T-helper 2 cell treated with Interferon-gamma antibody and Interleukin-4, amounts not matched to agents 5 μg/mL and 100 μg/mL, for 36 hours (primary cell): ENCODE measurements at places on chromosomes 12 and 14.

GRCh38 chr14:100547633-100548294 is 39.5 kb downstream of the BEGAIN start:
- peak; percentile 14 for DNase-seq

GRCh38 chr12:42238240-42239140 is at the start of gene YAF2:
Gene YAF2, minus strand, starts transcription at chr12:42238248. Its CDS starts 68 bp downstream, at chr12:42238180.
- peak; percentile 90 for DNase-seq

DNA sequence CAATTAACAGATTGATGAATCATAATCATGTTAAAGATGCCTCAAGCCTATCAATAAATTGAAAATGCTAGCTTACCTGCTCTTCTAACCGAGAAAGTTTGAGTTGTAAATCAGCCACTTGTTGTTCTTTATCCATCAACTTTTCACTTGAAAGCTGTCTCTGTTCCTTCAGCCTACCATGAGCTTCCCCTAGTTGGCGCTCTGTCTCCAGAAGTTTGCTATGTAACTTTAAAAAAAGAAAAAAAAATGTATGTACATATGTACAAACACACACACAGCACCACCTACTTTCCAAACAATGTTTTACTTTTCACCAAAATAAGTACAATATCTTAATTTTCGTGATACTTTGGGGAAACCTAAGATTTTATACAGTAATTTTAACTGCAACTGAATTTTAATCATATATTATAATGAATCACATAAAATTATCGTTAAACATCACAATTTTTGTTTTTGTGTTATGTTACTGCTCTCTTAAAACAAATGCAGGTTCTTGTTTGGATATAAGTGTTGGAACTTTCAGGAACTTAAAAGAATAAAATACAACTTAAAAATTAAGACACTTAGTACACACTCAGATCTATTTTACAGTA is 101.2 kb downstream of the EEA1 start:
- DNase-seq: no peak

DNA sequence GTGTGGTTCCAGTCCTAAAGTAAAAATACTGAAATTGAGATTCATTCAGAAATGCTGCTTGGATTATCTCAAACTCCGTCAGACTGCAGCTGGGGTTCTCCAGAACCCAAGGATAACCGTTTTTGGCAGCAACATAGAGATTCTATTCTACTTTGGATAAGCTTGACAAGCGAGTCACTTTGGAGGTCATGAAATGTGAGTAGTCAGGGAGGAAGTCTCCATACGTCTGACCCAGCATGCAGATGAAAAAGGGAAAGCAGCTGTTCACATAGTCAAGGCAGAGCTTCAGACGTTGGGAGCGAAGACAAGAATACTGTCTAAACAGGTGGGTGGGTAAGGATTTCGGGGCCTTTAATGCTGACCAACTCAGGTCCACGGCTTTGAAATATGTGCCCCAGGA is 14.9 kb upstream of the HSP90B1 start:
- no peak for DNase-seq

- DNase-seq: peak; percentile 54
These were observed 13.1 kb upstream of the CHD4 start for GRCh38 chr12:6620137-6620884.

DNA sequence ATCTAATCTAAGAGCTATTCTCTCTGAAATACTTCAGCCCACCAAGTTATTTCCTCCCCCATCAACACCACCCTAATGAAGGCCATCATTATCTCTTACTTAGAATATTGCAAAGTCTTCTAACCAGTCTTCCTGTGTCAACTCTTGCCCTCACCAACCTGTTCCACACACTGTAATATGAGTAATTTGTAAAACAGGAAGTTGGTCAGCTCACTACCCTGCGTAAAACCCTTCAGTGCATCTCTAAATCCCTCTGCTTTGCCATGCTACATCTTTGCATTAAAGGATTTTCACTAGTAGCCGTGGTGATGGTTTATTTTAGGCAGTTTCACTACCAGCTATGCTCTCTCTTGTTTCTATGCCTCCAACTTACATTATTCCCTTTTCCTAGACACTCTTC is 70.0 kb downstream of the KIF21A start:
- peak; percentile 36 for DNase-seq

DNA sequence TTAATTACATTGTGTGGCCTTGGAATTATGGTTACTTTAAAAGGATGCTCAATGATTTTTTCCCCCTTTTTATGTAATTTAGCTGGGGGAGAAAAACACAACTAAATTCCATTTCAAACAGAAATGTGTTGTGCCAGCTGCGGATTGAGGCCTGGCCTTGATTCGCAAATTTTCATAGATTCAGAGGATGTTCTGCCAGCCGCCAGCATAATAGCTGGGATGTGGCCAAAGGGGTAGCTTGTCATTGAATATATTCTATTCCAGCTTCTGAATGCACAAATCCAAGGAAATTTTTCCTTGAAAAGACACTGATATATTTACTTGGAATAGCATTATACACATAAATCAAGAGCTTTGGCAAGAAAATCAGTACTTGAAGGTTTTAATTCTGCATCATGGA is 43.7 kb downstream of the TRHDE start:
- DNase-seq: no peak

DNA sequence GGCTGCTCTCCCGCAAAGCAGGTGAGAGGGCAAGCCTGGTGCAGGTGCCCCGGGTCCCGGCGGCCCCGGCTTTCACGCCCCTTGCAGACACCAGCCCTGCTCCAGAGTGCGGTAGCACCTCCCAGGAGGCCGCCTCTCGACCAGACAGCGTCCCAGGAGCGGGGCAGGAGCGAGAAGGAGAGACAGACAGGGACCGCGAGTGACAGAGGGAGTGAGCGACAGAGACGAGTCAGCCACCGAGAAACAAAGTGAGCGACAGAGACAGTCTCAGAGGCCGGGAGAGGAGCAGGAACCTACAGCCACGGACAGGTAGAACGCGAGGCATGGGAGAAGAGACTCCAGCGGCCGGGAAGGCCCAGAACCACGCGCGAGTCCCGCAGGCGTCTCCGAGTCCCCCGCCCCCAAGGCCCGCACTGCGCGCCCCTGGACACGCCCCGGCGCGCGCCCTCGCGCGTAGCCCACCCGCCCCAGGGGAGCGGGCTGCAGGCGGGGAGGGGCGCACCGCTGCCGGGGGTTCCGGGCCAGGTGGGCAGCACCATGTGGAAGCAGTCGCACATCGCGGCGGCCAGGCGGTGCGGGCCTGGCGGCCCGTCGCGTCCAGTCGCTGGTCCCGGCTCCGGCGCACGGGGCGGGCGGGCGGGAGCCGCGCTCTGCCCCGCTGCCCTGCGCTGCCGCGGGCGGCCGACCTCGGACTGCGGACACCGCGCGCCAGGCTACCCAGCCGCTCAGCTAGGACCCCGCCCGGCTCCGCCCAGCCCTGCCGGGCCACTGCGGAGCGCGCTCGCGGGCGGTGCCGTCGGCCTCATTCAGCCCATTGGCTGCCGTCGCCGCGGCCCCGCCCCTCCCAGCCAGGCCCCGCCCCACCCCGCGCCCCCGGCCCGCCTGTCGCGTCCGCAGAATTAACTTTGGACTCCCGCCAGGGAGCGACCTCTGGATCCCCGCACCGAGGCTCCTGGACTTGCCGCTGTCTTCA is at the start of gene AHNAK2:
TSS of gene AHNAK2 (minus strand) at position 694 of the 973 bp plus-strand sequence. CDS start at position 557, 137 bp downstream.
- peak; percentile 72 for DNase-seq

- DNase-seq: no peak
These were observed 948.2 kb downstream of the GALC start for GRCh38 chr14:87044807-87045206.

DNA sequence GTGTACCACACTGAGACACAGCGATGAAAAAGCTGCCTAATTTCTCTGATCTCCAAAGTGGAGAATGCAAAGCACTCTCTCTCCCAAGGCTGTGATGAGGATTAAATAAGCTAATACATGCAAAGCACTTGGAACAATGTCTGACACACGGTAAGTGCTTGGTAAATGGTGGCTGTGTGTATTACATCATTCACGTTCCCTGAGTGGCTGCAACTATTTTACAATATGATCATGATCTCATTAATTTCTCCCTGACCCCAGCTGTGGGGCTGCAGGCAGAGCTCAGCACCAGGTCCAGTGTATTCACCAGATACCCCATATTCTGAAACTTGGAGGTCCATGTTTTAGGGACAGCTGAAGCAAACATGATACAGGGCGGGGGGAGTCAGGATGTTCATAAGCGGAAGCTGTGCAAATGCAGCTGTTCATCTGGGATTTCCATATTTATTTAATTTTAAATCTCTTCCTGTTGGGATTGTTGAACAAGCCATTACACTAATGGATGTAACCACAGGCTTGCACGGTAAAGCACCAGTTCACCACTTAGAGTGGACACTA is 106.4 kb downstream of the CCDC60 start:
- no peak for DNase-seq

DNA sequence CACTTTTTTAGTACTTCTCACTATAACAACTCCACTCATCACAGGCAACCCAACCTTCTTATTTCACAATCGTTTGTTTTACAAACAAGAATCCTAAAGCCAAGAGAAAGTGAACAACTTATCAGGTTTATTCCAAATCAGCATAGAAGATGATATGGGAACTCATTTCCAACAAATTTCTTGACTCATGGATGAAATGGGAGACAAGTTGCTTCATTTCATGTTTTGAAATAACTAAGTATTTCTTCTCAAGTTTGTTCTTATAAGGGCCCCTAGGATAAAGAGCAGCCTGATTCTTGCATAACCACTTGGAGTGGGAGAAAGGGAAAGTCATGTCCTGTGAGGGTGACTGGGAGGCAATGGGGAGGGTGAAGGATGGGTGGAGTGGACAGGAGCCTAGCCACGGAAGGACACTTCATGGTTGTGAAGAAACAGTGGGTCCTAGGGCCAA is 168.3 kb downstream of the DUSP6 start:
- DNase-seq: no peak

DNA sequence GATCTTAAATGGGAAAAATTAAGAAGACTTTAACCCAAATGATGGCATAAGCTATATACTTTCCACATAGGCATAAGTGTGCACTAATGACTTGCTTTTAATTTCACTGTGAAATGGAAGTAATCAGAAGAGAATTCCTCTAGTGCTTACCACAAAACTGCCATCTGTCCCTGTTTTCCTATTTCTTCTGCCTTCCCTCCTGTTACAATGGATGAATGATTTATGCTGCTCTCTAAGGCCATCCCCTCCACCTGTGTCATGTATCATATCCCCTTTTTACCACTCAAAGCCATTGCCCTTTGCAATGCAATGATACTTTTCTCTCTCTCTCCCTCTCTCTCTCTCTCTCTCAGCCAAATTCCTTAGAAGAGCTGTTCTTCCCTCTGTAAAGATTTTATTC is 109.1 kb downstream of the C12orf50 start:
- DNase-seq: no peak

DNA sequence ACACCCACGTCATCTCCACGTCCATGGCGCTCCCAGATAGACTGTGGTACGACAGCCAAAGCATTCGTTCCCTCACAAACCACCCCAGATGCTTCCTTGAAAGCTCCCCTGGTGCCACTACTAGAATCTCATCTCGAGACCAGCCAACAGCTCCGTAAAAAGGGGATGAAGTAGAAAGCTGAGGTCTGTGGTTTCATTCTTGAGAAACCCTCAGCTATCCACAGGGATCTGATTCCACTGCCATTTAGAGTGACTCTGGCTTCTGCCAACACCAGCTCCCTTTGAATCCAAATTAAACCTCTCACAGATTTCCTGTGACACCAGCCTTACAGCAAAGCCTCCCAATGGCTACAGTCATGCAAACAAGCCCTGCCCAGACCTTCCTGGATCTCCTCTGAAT is 18.5 kb upstream of the FOXN3 start:
- no peak for DNase-seq

GRCh38 chr14:93249128-93249831 is 42.2 kb downstream of the UBR7 start:
- DNase-seq: no peak

DNA sequence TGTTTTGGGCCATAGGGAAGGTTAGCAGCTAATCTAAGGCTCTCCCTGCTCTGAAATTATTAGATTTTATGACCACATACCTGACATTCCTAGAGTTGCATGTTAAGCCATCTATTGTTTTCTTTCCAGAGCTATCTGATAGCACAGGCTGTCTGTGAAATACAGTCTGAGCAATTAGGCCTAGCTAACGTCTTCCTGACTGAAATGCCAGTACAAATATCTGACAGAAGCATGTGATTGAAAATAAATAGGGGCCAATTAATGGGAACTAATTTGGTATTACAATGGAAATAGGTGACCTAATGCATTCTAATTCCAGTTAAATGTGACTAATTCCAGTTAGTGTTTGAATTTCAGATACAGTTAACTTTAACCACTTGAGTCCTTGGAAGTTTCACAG is 115.2 kb downstream of the C12orf75 start:
- no peak for DNase-seq

- DNase-seq: no peak
These were observed 23.3 kb upstream of the MYF6 start for GRCh38 chr12:80684077-80684495.

DNA sequence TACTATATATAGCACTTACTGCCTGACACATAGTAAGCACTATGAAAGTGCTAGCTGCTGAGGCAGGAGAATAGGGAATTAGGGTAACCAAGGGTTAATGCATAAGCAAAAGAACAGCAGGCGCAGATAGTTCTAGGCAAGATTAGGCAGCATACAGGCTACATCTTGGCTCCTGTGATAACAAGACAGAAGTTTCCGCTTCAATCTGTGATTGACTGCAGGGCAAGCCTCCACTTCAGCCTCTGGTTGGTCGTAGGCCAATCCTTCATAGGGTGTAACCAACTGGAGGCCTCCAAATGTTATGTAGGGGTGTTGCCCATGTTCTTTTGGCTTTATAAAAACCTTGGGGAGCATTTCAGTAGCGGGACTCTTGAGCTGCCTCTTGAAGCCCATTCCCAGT is 46.9 kb downstream of the KLHL28 start:
- DNase-seq: no peak

- no peak for DNase-seq
These were observed 9.4 kb upstream of the CNIH1 start for GRCh38 chr14:54450535-54450934.

GRCh38 chr14:76863724-76864407 is 37.7 kb downstream of the LRRC74A start:
- no peak for DNase-seq

GRCh38 chr14:103719751-103720150 is 4.1 kb downstream of the ZFYVE21 start:
- DNase-seq: no peak

DNA sequence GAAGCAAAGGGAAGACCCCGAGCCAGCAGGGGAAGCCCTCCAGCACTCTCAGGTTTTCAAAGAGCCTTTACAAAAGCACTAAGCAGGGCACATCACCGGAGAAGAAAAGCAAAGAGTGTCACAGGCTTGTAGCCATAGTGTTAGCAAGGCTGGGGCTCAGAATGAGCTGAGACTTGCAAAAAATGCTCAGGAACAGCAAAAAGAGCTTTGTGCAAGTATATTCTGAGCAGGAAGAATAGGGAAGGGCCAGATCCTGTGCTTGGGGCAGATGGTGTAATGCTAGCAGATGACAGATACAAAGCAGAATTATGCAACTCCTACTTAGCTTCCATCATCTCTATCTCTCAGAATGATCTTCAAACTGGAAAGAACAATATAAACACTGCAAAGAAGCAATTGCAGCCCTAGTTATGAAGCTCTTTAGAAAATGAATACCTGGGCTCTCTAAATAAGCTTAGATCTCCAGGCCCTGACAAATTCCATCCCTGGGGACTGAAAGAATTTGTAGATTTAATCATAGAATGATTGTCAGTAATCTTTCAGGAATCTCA is 23.7 kb upstream of the PARP11 start:
- DNase-seq: no peak

GRCh38 chr12:108043286-108043685 is 85.8 kb upstream of the WSCD2 start:
- DNase-seq: no peak

- DNase-seq: no peak
These were observed 2.0 kb upstream of the ATN1 start for GRCh38 chr12:6925540-6926279.

- no peak for DNase-seq
These were observed 205.4 kb downstream of the NAV3 start for GRCh38 chr12:78035901-78036606.
